ENCODE measurements at places on chromosomes 6 and 20.

DNA sequence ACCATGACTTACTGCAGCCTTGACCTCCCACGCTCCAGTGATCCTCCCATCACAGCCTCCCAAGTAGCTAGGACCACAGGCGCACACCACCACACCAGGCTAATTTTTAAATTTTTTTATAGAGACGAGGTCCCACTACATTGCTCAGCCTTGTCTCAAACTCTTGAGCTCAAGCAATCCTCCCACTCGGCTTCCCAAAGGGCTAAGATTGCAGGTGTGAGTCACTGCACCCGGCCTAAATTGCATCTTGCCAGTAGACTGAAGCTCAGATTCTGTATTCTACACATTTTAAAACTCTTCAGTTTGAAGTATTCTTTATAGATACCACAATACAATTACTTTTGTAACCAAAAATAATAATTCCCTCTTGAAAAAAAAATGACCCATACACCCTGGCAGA, 11.4 kb downstream of the NUDT3 start:
- no peak for DNase-seq

- DNase-seq, result no peak
Measured at GRCh38 chr6:2242311-2242710, 3.1 kb downstream of the GMDS start.

DNA sequence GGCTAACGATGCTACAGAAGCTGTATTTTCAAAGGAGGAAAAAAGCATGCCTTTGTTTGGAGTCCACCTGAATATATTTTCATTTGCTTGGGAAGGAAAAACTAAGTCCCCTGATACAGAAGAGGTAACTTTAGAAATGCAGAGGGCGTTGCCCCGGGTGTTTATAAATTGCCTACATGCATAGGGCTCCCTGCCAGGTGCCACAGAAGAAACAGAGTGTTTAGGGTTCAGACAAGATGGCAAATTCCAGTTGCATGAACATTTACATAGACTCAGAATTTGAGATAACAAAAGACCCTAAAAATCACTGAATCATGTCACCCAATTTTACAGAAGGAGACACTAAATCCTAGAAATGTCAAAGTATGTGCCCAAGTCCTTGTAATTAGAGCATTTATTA, 19.9 kb downstream of the RIN2 start:
- no peak for DNase-seq

DNA sequence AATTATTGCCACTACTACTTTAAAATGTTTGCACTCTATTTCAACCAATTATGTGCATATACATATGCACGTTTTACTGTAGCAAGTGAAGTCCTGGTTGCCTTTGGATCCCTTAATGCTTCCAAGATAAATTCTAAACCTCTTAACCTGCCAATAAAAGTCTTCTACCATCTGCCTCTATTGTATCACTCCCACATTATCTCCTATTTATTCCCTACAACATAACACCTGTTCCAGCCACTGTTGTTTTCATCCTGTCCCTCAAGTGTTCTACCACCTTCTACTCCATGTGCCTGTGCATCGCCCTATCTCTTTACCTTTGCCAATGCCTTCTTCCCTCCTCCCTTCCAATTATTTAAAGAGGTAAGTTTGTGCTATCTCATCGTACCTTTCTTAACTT, 499.0 kb upstream of the RNF217 start:
- no peak for DNase-seq

DNA sequence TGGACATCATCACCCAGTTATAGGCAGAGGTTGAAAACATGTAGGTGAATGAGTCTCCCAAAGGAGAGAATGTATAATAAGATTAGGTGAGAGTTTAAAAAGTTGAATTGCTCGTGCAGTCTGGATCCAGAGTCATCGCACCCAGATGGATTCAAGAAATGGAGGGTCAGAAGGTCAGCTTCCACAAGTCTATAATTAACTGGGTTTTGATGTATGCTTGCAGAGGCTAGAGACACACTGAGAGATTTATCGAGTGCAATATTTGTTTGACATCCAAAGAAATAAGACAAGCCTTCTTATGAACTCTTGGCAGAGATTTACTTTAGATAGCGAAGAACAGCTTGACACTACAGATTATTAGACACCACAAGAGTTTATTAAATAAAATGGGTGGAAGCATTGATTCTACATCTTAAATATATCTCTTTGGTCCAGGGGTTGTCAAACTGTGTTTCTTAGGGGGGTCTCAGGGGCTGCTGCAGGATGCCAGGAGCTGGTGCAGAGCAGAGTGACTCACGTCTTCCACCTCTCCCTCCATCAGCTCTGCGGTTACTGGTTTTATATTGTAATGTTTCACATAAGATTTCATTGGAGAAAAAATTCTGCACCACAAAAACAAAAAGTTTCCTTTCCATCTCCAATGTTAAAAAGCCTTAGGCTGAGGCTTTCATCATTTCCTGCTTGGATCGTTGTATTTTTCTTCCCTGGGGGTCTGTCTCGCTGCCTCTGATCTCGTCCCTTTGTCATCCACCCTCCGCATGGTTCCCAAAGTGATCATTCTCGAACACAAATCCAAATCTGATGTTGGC, 176.2 kb upstream of the AHI1 start:
- no peak for DNase-seq

- DNase-seq, result no peak
Measured at GRCh38 chr6:86723729-86724128, 213.6 kb upstream of the HTR1E start.

GRCh38 chr6:131998255-131998982, 47.2 kb upstream of the CCN2 start:
- no peak for DNase-seq

DNA sequence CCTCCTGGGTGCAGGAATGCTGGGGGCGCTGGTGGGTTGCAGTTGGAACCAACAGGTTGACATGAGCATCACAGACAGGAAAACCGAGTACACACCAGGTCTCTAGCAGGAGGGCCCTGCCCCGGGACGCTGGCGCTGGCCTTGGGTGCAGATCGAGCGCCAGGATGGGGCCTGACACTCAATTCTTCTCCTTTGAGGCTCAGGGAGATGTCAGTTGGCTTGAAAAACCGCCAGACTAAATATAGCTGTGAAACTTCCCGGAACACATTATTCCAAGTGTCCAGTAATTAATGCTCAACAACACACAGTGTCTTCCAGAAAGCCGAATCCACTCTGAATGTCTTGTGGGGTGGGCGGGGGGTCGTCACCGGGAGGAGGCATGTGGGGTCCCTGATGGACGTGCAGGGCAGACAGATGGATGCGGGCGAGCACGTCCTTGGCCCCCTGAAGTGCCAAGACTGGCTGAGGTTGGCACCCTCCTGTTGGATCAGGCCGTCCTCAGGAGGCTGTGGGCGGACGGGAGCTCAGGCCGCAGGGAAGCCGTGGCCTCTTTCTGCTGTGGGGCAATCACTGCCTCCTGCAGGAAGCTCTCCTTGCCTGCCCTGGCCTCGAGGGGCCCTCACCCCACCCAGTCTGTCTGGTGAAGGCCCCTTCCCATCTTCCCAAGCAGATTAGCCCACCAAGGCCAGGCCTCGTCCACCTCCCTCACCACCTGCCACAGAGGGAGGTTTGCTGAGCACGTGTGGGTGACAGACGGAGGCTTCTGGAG, 19.4 kb upstream of the GATA5 start:
- DNase-seq, result no peak

GRCh38 chr6:44115866-44116265, 11.4 kb downstream of the MRPL14 start:
- no peak for DNase-seq

GRCh38 chr20:16419138-16419715, 154.0 kb downstream of the KIF16B start:
- no peak for DNase-seq

DNA sequence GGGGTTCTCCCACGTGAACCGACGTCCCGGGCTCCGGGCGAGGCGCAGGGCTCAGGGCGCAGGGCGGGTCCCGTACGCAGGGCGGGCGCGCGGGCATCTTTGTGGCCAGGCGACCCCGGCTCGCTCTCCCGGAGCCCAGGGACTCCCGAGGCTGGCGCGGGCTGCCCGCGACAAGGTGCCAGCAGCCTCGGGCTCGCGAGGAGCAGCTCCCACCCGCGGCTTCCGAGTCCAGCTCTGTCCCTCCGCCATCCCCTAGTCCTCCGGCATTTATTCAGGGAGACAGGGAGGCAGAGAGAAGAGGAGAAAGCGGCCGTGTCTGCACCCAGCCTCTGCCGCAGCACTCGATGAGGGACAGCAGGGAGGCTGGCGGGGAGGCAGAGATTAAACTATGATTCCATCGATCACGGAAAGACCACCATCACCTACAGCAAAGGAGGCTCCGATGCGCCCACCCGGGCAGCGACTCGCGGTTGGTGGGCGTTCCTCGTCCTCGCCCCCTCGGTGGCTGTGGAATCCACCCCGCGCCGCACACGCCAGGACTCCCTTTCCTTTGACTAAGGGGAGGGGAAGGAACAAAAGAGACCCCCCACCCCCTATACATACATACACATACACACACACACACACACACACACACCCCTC, 1.1 kb downstream of the RGS17 start:
- DNase-seq, result no peak

DNA sequence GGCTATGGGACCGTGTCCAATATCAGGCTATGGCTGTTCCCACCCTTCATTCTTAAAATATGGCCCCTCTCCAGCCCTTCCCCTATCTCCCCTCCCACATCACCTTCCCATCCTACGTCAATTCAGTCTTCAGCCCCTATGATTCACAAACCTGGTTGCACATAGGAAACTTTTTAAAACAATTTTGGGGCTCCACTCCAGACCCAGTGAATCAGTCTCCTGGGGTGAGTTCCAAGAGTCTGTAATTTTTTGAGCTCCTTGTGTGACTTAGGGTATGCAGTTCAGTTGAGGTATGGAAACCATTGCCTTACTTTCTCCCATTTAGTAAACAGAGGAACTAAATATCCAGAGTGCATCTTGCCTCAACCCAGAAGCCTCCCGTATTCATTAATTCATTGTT, 5.5 kb downstream of the HNF4A start:
- no peak for DNase-seq

- DNase-seq, result no peak
Measured at GRCh38 chr20:32034581-32035425, 17.2 kb upstream of the HCK start.

DNA sequence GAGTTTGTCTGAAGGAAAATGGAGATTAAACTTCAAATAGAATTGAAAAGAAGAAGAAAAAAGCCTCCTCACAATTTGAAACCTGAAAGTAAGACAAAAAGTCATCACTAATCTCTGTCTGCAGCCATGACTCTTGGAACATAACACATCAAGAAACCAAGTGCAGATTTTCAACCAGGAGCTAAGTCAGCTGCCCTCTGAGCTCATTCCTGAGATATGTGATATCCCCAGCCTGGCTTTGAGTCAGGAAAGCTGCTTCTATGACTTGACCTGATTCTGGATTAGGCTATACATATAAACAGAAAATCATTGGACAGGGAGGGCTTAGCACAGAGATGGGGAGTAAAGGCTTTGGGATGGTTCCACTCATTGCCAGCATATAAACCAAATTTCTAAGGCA, 891.4 kb downstream of the TFAP2A start:
- no peak for DNase-seq

- DNase-seq, result no peak
Measured at GRCh38 chr6:124487623-124488431, 474.4 kb upstream of the RNF217 start.

DNA sequence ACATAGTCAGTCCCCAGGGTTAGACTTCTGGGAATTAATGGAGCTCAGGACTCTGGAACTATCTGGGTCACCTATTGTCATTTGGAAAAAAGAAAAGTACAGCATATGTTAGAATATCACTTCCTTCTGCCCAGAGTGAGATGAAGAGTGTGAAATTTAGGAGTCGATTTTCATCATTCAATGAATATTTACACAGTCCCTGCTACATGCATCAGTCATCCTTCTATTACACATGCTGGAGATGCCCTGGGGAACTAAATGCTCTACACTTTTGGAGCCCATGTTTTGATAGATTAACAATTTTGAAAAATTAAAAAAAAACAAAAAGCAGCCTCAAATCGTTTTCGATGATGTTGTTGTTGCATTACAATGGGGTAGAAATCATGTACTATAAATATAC, 315.4 kb downstream of the ALDH8A1 start:
- DNase-seq, result no peak

- DNase-seq, result no peak
Measured at GRCh38 chr6:15845492-15845891, 182.7 kb upstream of the DTNBP1 start.

- no peak for DNase-seq
Measured at GRCh38 chr6:106692112-106692818, 62.9 kb downstream of the QRSL1 start.

DNA sequence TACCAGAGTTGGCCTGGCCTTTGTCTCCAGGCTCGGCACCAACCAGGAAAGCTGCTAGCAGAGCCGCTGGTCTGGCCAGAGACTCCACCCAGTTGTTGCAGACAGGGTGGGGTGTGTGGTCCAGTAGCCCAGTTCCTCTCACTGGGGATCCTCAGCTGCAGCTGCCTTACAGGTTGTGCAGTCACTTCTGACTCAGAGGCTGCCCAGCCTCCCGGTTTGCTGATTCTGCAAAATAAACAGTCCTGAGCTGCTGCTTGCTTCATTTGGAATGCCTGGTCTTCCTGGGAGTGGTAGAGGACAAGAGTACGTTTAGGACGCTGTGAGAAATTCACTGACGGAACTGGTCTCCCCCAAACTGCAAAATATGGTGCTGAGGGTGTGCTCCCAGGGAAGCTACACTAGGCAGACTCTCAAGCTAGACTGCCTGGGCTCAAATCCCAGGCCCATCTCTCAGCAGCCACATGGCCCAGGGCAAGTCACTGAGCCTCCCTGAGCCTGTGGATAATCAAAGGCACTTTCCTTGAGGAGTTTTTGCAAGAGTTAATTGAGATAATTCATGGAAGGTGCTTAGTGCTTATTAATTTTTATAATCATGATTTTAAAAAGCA, 246.1 kb downstream of the TFAP2C start:
- no peak for DNase-seq

DNA sequence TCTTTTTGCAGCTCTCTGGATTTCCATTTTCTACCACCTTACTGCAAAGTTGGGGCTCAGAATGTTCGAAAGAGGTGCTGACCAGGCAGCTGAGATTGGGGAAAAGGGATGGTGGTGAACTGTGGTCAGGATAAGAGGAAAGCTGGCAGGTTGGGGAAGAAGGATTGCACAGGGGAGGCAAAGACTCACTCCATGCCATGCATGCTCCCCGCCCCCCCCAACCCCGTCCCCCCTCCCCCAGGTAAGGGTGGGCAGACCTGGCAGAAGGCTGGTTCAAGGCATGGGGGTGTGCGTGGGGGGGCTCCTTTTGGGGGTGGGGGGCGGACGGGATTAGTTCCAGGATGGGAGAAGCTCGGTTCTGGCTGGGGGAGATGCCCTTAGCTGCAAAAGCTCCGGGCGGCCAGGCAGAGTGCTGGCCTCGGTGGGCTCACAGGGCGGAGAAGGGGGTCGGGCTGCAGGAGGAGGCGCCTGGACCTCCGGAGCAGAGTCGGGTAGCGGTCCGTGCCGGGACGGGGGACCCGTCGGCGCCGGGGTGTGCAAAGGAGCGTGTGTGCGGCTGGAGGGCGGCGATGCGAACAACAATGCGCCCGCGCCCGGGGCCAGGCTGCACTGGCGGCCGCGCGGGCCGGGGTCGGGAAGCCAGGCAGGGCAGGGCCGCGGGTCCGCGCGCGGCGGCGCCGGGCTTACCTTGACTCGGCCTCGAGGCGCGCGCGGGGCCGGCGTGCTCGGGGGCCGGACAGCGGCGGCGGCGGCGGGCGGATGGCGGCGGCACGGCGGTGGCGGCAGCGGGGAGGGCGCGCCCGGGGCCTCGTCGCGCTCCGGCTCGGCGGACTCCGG, 880 bp downstream of the ADNP start:
- peak; percentile 38 for DNase-seq

- no peak for DNase-seq
Measured at GRCh38 chr6:10390495-10391298, 24.2 kb downstream of the TFAP2A start.

- no peak for DNase-seq
Measured at GRCh38 chr20:9919271-9920014, 80.6 kb upstream of the PAK5 start.
